Activated naive CD4-positive, alpha-beta T cell treated with anti-CD3 and anti-CD28 coated beads, Interleukin-2, amount 50 U/mL, for 16 hours (primary cell): ENCODE measurements at places on chromosomes 11 and 22.

DNA sequence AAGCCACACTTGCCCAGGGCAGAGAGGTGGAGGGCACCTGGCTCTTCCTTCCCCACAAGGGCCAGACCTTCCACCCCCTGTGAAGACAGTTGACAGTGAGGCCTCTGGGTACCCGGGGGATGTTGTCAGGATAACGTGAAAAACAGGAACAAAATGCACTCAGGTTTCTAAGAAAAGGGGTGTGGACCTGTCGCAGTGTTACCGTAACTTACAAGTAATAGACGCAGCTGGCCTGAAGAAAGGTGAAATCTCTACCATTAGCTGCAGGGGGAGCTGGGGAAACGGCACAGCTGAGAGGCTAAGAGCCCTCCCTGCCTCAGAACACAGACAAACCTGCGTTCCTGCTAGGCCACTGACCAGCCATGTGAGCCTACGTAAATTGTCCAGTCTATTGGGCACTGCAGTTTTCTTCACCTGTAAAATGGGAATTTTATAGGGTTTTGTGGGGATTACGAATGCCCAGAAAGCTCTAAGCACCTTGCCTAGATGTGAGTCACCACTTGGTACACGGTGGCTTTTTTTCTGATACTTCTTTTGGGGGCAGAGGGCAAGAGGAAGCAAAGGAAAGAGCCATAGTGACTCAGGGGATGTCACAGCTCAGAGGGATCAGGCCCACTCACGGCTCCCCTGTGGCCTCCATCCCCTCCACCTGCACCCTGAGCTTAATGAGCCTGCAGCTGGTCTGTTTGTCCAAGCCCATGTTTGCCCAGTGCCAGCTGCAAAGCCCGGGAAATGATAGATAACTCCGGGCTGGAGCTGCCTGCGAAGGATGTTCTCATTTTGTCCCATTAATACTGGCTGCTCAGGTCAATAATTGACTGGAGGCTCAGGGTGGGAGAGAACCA lies 18.4 kb upstream of the CABP7 start:
- DNase-seq, result no peak

- no peak for DNase-seq
Measured at GRCh38 chr22:33866511-33866910, 53.8 kb downstream of the LARGE1 start.

GRCh38 chr22:19291218-19291579 lies 320 bp downstream of the CLTCL1 start:
- peak; percentile 33 for DNase-seq

- DNase-seq, result no peak
Measured at GRCh38 chr22:37639771-37640590, 512 bp downstream of the SH3BP1 start.
